ENCODE measurements at places on chromosomes 3 and 15.
A peak's percentile ranks its signal among the peaks of the same experiment; 100 is the strongest.

GRCh38 chr3:74173090-74173489 lies 441.4 kb downstream of the CNTN3 start:
- DNase-seq = no peak

DNA sequence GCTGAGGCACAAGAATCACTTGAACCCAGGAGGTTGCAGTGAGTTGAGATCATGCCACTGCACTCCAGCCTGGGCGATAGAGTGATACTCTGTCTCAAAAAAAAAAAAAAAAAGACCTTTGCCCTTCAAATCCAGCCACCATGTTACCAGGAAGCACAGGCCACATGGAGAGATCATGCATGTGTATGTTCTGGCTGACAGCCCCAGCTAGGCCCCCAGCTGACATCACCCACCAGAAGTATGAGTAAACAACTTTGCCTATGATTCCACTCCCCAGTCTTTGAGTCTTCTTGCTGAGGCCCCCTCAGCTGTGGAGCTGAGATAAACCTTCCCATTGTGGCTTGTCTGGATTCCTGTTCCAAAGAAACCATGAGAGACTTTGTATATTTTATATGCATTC lies 3.3 kb upstream of the ARIH2 start:
- DNase-seq = peak; percentile 19

DNA sequence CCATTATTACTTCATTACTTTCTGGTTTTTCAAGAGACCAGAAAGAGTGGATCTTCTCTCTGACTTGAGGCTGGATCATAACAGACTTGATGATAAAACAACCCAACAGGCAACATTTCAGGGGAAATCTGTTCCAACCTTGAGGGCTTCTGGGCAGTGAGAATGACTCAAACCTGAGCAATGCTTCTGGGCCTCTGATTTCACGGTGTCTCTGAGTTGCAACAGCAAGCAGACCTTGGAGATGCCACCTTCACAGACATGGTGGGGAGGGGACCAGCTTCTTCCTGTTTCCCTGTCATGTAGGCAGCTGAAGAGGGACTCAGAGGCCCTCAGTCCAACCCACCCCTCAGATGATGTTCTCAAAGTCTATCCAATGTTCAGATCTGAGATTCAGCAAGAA lies 104.0 kb downstream of the ABHD5 start:
- no peak for DNase-seq

- DNase-seq = no peak
Observed at GRCh38 chr3:53377794-53378193, 30.5 kb upstream of the DCP1A start.

DNA sequence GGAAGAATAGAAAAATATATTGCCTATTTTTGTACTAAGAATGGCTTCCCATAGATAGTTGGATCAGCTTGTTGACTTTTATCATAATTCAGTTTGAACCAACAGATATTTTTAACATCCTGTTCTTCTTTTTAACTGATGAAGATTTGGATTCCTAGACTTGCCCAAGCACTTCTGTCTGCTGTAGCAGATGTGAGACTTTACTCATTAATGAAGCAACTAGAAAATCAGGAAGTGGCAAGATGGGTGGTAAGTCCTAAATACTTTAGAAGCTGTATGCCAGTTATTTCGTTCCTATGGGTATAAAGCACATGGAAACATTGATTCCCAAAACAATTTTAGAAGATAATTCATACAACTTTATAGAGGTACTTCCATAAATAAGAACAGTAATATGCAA lies 8.4 kb downstream of the PIGB start:
- no peak for DNase-seq

GRCh38 chr3:42720126-42720525 lies 17.5 kb upstream of the HHATL start:
- DNase-seq = no peak

- no peak for DNase-seq
Observed at GRCh38 chr3:72009851-72010443, 225.0 kb upstream of the PROK2 start.

DNA sequence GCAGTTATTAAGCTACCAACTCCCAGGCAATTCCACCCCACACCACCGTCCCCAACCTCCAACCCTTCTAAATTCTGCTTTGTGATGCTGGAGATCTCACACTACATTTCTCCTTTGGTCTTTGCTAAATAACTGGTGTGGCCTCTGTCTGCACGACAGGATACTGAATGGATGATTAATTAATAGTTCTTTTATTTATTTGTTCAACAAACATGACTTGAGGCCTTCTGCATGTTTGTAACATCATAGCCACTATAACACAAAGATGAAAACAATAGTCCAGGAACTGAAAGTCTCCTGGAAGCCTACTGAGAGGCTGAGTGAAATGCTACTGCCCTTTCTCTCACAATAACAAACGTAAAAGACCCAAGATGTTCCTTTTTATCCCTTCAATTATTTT lies 609.5 kb upstream of the UBE2E2 start:
- DNase-seq = no peak

DNA sequence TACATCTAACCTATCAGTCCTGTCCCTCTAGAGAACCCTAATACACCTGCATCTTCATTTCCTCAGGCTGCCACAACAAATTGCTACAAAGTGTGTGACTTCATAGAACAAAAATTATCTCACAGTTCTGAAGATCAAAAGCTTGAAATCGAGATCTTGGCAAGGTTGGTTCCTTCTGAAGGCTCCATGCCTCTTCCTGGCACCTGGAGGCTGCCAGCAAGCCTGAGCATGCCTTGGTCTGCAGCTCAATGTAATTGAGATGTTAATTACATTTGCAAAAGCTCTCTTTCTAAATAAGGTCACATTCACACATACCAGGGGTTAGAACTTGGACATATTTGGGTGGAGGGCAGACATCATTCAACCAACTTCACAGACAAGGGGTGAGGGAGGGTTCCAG lies 86.4 kb upstream of the ABHD17C start:
- DNase-seq = no peak

DNA sequence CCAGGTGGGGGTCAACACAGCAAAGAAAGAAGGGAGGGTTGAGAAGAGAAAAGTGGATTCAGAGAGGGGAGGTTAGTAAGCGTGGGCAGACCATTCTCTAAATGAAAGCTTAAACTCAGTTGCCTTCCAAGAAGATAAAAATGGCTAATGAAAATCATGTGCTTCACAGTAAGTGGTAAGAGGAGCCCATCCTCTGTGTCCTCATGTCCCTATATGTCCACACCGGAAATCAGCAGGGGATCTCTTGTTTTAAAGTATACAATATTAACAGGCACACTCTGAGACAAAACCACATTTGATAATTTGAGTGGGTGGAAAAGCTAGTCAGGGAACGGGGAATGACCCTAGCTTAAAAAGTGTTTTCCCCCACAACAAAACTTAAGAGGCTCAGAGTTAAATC lies 4.4 kb upstream of the FOXP1 start:
- DNase-seq = no peak

DNA sequence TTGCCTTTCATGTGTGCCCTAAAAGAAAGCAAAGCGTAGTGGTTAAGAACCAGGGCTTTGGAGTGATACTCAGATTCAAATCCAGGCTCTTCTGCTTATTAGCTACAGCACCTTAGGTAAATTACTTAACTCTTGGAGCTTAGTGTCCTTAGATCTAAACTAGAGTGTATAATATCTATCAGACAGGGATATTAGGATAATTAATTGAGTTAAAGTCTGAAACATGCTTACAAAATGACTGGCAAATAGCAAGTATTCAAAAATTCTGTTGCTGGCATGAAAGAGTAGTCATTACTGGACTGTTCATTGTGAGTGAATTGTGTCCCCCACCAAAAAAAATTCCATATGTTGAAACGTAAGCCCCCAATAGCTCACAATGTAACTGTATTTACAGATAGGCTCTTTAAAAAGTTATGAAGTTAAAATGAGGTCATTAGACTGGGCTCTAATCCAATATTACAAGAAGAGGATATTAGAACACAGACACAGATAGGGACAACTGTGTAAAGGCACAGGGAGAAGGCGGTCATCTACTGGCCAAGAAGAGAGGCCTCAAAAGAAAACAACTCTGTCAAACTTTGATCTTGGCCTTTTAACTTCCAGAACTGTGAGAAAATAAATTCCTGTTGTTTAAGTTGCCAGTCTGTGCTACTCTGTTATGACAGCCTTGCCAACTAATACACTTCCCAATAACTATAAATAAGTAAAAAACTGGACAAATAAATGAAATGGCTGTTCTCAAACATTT lies 60.4 kb upstream of the LRRC3B start:
- no peak for DNase-seq

- DNase-seq = no peak
Observed at GRCh38 chr3:98565237-98565643, 28.2 kb downstream of the CPOX start.

DNA sequence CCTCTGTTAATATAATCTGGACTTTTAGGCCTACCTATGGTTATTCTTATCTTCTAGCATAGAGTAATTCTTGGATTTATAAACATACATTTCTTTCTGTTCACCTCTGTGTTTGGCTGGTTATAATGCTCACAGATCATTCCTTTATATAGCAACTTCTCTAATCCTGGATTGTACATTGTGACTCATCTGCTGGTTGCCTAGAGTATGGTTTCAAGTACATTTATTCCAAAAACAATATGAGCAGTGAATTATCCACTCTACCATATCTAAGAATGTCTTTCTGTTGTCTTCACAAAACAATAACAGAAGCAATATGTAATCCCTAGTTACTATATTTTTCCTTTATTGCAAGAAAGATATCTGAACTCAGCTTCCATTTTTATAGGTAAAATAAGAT lies 35.3 kb downstream of the FSIP1 start:
- no peak for DNase-seq

DNA sequence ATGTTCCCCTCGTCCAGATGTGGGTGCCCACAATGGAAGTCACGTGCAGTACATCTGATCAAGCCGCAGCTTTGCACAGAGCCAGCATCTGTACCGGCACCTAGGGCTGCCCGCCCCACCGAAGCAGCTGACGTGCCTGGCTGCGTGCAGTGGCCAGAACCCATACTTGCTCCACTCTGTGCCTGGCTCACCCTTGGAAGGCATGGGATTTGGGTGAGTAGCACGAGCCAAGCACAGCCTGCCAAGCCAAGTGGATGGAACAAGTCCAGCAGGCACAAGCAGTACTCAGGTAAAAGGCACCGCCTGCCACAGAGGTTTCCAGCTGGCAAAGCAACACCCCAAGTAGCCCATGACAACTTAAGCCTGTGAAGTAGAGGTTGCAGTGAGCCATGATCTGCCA lies 261.3 kb downstream of the TBC1D5 start:
- no peak for DNase-seq

DNA sequence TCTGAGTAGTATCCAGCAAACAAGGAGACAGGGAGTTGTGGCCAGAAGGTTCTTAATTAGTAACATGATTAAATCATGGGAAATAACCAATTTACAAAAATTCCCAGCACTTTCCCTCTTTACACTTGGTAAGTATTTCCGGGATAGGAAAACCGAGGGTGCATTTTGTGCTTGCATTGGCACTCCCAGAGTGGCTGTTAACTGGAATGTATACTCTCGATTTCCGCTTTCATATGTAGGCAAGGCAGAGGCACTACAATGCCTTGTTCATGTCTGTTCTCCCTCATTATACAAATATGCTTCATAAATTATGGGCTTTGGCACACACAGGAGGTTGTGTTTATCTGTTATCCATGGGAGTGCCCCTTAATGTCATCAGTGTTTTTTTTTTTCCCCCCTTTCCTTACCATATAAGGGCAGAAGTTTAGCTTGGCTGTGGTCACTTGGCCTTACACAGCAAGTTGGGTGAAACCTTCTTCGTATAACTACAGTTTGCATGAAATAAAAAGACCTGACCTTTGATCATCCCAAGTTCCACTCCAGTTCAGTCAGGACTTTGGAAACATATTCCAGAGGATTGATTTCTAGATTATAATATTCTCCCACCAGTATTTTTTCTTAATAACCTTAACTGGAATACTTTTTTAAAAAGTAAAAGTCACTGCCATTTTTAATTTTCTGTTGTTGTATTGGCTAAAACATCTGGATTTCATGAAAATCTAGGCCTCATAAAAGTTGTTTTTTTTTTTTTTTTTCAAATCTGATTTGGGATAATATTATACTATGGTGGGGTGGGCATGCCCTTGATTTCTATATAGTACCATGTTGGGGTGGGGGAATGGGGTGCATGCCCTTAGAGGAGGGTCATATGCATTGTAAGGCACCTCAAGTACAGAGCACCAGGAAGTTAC lies 8.9 kb downstream of the TPM1 start:
- DNase-seq = no peak

- no peak for DNase-seq
Observed at GRCh38 chr3:123518892-123519485, 65.9 kb downstream of the HACD2 start.

DNA sequence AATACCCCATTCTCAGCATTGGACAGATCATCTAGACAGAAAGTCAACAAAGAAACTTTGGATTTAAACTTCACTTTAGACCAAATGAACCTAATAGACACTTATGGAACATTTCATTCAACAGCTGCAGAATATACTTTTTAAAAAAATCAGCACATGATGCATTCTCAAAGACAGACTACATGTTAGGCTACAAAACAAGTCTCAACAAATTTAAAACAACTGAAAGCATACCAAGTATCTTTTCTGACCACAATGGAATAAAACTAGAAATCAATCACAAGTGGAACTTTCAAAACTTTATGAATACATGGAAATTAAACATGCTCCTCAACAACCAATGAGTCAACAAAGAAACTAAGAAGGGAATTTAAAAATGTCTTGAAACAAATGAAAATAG lies 37.9 kb downstream of the SERP1 start:
- no peak for DNase-seq

DNA sequence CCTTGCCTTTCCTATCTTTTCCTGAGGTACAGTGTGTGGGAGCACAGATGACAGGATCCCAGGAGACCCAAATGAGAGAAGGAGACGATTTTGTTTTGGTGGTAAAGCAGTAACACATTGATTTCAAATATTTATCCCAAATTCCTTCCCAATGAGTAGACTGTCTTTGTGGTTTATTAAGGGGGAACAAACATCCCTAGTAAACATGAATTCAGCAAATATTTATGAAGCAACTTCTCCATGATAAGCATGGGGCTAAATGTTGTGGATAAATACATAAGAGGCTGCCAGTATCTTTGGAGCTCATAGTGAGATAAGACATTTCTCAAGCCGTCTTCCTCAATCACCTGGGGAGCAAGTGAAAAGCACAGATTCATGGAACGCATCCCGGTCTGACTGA lies 460.8 kb upstream of the CFAP20DC start:
- DNase-seq = no peak

DNA sequence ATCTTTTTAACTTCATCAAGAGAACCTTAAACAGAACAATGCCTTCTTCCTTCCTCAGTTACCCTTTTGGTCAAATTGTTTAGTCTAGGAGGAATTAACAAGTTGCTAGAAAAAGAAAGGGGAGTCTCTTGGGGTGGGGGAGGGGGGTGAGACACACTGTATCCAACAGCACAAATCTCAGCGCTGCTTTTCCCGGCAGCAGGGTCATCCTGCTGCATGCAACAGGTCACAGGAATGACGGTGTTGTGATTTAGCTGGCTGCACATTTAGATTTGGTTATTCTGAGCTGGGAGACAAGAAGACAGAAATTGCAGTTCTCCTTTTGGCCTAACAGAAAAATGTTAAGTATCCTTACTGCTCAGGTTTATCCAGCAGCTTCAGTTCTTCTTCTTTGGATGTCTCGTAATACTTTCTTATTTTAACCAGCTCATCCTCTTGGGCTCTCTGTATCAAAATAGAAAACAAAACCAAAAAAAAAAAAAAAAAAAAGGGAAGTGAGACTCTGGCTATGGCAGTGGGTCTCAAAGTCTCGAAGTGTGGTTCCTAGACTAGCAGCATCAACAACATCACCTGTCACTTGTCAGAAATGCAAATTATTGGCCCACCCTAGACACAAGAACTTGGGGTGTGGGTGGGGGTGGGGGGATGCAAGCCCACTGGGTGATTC lies 190.5 kb downstream of the GREM1 start:
- DNase-seq = no peak

All from stimulated activated CD4-positive, alpha-beta T cell treated with anti-CD3 and anti-CD28 coated beads, Interleukin-12 subunit alpha, Interleukin-12 subunit beta, amount 100 ng/mL, for 48 hours (primary cell).